ENCODE measurements at places on chromosomes 3 and 15.

DNA sequence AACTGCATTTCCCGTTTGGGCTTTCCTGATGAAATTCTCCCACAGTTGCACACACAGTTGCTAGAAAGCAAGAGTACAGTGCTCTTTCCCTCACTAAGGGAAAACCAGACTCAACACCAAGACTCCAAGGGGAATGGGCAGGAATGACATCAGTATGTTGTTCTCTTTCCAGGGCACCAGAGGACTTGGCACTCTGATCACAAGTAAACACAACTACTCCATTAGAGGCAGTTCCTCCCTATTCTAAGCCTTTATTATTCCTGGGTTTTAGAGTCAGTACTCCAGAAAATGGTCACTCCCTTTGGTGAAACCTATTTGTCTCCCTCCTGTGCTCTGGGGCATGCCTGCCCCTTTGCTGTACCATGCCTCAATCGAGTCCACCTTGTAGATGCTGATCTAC lies 52.3 kb upstream of the VGLL4 start:
- DNase-seq = no peak

GRCh38 chr3:31546162-31546561 lies 13.4 kb downstream of the STT3B start:
- DNase-seq = no peak

DNA sequence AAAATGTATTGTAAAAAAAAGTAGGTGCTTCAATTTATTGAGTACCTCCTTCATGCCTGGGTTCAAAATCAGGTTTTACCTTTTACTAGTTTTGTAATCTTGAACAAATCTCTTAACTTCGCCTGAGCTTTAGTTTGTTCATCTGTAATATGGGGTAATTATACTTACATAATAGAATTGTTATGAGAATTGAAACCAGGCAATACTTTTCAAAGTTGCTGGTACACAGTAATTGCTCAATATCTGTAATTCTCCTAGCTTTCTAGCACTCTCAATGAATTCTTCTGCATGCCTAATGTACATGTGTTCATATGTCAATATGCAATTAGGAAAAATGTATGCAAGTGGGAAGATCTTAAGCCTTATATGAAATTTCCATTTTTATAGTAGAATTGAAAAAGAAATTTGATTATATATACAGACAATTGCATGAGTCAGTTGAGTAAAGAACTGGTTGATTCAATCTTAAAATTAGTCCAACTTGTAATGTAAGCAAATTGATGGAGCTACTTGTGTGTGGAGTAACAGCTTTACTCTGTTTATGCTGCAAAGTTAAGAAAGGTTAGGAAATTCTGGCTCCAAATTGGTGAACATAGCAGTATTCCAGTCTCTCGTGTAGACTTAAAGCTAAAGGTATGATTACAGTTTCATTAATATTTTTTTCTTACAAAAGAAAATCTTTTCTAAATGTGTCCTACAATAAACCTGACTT lies 4.1 kb downstream of the TNFSF10 start:
- no peak for DNase-seq

DNA sequence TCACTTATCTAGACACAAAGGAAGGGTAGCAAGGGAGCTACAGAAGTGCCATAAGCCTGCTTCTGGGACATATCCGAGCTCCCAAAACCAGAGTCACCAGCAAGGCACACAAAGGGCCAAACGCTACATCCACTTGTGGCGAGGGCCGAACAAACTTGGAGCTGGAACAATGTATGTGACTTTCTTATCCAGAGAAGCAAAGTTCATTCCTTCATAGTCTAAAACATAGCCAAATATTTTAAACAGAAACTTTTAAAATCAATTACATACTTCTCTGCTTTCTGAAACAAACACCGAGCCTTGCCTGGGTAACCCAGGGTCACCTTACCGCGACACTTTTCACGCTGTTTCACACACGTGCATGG lies 15.9 kb downstream of the ZXDC start:
- no peak for DNase-seq

DNA sequence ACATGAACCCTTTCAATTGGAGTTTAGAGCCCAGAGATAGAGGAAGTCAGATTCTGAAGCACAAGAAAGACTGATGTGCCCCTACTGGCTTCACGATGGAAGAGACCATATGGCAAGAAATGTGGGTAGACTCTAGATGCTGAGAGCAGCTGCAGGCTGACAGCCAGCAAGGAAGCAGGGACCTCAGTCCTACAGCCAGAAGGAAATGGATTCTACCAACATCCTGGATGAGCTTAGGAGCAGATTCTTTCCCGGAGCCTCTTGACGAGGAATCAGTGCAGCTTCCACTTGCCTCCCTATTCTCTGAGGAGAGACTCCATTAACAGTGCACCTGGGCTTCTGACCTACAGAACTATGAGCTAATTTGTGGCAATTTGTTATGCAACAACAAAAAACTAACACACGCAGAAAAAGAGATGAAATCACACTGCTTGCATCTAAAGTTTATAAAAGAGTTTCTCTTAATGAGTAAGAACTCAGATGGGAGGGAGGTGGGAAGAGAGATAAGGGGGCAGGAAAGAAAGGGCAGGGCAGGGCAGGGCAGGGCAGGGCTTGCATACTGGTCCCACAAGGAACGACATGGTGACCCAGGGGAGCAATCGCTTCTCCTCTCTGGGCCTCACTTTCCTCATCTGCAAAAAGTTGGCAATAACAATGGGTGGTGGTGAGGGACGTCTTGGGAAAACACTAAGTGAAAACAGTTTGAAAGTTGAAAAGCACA lies 440.9 kb downstream of the FOXP1 start:
- no peak for DNase-seq

- no peak for DNase-seq
Measured at GRCh38 chr3:169836078-169836941, 23.6 kb upstream of the LRRC34 start.

DNA sequence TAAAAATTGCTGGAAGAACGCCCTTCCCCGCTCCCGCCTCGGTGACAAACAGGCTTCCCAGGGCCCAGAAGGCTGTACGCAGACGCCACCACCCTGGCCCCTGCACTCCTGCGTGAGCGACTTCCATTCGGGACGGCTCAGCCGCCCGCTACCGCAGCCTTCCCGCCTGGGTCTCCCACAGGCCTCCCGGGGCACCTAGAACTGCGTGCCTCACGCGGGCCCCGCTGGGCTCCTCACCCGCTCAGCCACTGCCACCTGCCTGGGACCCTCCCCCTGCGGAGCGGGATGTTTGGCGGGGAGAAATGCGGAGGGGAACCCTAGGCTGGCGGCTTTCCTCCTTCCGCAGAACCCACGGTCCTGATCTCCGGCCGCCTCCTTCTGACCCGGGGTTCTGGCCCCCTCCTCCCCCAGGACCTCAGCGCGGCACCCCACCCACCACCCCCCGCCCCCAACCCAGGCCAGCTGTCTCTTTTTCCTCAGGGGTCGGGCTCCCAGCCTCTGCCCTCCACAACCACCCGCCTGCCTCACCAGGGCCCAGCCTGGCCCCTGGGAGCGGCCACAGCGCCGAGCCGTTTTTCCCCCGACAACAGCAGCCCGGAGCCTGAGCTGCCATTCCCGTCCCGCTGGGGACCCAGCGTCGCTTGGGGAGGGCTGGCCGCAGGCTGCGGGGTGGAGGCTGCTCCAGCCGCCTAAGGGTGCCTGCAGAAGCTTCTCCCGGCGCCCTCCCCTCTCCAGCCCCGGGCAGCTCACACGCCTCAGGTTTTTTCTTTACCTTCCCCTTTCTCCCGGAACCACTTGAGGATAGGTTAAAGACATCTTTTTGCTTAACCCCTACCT lies 27.6 kb upstream of the RAB7A start:
- DNase-seq = no peak

- no peak for DNase-seq
Measured at GRCh38 chr3:39671600-39671999, 137.8 kb upstream of the MYRIP start.

GRCh38 chr15:81253846-81254245 lies 57.2 kb downstream of the IL16 start:
- no peak for DNase-seq

GRCh38 chr15:88020806-88021205 lies 235.7 kb downstream of the NTRK3 start:
- DNase-seq = no peak

GRCh38 chr3:94912656-94913055 lies 849.8 kb downstream of the NSUN3 start:
- DNase-seq = no peak

DNA sequence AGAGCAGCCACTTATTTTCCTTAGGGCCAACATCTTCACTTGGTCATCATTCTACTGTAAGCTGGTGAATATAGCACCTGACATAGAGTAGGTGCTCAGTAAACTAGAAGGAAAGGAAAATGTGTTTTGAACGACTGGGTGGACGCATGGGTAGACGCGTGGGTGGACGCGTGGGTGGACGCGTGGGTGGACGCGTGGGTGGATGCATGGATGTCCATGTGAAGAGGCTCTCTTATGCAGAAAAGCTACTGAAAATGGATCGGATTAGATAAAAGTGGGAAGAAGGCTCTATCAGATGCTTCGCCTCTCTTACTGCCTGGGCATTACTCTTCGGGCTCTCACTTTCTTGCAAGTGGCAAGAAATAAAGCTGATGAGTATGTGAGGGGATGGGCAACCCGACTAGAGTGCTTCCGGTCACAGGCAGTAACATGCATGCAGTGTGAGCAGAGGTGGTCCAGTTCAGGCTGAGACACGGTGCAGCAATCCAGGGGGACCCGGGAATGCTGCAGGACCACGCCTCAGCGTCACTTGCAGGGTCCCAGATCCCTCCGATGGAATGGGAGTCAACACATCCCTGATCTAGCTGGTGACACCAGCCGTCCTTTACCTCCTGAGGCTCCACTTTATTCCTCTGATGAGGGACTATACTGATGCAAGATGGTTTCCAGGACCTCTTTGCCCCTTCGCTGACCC lies 138.0 kb upstream of the MEF2A start:
- no peak for DNase-seq

GRCh38 chr15:56586206-56586605 lies 121.3 kb upstream of the MNS1 start:
- DNase-seq = no peak

DNA sequence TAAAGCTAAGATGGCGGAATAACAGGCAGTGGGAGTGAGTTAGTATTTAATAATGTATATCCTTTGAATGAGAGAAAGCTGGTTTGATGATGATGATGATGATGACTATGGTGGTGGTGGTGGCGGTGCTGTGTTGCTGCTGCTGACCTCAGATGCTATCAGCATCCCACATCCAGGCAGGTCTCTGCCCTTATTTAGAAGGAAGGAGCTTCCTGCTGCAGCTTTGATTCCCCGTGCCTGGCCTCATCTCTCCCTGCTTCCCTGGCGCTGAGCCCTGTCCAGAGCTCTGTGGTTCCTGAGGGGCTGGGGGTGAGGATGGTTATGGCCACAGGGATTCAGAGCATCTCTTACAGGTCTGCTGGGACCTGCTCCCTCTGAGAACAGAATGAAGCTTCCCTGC lies 73.1 kb downstream of the RAB11A start:
- DNase-seq = no peak

- no peak for DNase-seq
Measured at GRCh38 chr3:126067959-126068358, 16.0 kb downstream of the SLC41A3 start.

- no peak for DNase-seq
Measured at GRCh38 chr3:14210290-14210688, 31.7 kb downstream of the LSM3 start.

DNA sequence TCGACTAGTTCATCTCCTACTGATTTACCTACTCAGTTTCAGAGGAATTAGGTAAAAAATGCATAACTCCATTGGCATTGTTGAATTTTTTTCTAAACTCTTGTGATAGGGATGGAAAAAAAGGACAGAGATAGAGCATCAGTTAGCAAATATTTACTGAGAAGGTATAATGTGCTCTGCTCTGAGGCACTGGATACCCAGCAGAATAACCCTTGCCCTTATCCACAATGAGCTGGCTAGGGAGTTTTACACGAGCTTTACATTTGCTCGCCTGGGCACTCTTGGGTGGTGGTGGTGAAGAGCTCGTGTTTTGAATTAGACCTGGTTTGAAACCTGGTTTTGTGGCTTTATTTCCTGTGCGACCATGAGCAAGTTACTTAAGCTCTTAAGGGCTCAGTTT lies 149.6 kb downstream of the RORA start:
- DNase-seq = peak; percentile 3

GRCh38 chr3:50830451-50830850 lies 155.7 kb downstream of the DOCK3 start:
- no peak for DNase-seq

GRCh38 chr3:4745235-4745610 lies 234.0 kb upstream of the BHLHE40 start:
- no peak for DNase-seq

DNA sequence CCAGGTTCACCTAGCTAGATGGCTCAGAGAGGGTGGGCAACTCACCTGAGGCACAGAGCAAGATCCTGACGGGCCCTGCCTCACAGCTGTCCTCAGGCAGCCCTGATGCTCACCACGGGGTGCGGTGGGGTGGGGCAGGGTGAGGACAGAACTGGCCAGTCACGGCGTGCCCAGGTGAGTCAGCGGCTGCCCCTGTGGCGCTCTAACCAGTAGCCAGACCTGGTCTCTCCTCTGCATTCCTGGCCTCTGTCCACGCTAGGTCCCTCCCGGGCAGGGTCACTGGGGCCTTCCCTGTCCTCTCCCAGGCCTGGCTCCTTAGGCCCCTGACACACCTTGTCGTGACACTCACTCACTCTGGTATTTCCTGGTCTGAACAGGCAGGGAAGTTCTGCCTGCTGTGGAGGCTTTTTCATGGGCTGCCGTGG lies 901 bp downstream of the ALS2CL start:
- no peak for DNase-seq

DNA sequence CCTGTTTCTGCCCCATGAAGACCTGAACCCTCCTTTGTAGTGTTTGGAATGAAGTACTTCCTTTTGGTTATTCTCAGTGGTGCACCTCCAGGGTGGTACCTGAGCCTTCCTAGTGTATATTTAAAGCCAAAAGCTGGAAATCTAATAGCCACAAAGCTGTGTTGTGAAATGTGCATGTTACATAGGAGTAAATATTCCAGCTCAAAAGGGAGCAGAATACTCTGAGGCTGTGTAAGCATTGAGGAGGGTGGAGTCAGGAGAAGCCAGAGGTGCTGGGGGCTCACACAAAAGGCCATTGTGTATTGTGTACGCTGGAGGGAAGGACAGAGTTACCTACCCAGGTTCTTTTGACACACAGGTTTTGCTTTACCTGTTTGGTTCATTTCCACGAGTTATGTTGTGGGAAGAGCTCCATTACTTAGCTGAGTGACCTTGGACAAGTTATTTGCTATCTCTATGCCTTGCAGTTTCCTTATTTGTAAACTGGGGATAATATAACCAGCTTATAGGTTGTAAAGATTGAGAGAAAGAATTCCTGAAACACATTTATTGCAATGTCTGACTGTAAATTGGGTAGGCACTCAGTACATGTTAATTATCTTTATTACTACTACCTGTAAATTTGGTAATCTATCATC lies 24.7 kb downstream of the GPR171 start:
- DNase-seq = no peak

DNA sequence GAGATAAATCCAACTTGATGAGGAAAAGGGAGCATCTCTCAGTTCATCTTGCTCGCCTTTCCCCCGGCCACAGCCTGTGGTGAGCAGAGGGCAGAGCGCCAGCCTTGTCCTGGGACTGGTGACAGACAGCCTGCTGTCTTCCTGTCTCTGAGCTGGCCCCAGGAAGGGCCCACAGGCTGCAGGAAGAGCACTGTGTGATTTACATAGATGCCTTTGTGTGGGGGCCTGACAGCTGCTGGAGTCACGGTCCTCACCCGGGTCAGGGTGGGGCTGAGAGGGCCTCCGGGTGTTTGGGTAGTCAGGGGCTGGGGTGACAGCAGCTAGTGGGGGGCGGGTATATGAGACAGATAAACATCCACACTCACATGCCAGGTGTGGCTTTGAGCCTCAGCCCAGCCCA lies 29.3 kb downstream of the PLA2G4D start:
- no peak for DNase-seq
